ENCODE measurements at places on chromosomes 1 and 21.
A peak's percentile ranks its signal among the peaks of the same experiment; 100 is the strongest.

GRCh38 chr1:158819461-158820443, 11.4 kb upstream of the MNDA start:
- DNase-seq, result no peak

DNA sequence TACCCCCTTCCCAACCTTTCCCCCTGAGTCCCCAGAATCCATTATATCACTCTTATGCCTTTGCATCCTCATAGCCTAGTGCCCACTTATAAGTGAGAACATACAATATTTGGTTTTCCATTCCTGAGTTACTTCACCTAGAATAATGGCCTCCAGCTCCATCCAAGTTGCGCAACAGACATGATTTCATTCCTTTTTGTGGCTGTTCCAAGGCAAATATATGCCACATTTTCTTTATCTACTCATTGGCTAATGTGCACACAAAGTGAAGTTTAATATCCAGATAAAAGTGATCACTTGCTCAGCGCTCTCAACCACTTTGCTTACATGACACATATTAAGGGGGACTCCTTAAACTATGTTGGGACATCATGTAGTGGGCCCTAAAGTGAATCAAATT, 72.4 kb upstream of the TIAM1 start:
- no peak for DNase-seq

GRCh38 chr1:100265562-100265930, 470 bp upstream of the RTCA start:
- no peak for DNase-seq

GRCh38 chr1:105632342-105633196, 1423.9 kb upstream of the PRMT6 start:
- DNase-seq, result no peak

DNA sequence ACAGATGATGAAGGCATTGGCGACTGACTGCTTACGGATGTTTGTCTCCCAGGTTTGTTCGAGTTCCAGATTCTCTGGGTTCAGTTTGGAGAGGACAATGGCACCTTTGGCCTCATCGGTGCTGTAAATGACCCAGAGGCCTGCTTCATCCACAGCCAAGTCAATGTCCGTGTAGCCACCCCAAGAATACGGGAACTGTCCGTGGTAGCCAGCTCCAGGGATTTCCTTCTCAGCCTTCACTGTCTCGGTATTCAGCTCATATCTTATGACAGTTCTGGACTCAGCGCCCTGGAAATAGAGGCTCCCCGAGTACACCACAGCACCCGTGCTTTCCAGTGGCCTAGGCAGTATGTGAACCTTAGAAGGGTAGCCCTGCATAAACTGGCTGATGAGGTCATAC, 14.1 kb downstream of the MYOCOS start:
- no peak for DNase-seq

GRCh38 chr1:192485692-192486436, 89.7 kb upstream of the RGS1 start:
- DNase-seq, result no peak

DNA sequence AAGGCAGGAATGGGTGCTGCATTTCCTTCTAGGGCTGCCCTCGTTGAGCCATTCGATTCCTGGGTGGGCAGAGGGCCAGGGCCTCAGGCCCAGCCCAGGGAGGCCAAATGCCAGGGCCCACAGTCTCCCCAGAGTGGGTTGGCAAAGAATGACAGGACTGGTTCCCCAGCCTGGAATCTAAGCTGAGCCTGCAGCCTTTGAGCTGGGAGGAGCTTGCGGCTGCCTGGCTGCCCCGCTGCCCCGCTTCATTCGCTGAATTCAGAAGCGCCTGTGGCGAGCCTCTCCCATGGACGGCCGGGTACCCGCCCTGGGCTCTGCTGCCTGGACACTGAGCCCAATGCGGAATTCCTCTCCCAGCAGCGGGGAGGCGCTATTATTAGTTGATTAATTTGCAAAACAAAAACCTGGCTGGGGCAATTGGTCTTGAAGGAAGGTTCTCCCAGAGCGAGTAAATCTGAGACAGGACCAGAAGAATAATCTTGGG, 32.3 kb upstream of the TARDBP start:
- no peak for DNase-seq

GRCh38 chr1:81484284-81484683, 316.4 kb upstream of the ADGRL2 start:
- no peak for DNase-seq

DNA sequence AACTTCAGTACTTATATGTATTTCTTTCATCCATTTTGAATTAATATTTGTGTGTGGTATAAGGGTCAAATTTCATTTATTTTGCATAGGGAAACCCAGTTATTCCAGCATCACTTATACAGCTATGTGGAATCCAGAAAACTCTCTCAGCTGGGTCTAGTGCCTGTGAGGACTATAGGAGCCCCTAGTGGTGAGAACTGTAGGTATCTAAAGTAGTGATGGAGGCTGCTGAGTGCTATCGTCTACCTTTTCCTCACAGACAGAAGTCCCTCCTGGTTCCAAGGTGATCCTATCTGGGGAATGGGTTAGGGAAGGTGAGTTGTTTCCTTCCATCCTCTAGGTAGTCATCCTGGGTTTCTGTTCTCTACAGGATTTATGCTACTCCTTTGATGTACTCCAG, 352.0 kb upstream of the C1orf87 start:
- DNase-seq, result no peak

DNA sequence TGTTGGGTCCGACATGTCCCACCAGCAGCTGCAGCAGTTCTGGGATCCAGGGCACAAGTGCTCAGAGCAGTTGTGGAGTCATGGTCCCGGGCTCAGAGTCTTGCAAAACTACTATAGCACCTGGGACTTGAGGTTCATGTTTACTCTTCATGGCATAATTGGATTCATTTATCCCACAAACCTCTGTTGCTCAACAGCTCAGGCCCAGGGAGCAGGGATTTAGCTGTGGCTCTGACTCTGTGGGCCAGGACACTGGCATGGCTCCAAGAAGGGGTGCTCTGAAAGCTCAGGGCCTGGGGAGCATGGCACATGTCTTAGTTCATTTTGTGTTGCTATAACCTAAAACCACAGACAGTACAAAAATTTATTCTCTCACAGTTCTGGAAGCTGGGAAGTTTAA, 626.7 kb upstream of the ADGRL2 start:
- DNase-seq, result no peak

DNA sequence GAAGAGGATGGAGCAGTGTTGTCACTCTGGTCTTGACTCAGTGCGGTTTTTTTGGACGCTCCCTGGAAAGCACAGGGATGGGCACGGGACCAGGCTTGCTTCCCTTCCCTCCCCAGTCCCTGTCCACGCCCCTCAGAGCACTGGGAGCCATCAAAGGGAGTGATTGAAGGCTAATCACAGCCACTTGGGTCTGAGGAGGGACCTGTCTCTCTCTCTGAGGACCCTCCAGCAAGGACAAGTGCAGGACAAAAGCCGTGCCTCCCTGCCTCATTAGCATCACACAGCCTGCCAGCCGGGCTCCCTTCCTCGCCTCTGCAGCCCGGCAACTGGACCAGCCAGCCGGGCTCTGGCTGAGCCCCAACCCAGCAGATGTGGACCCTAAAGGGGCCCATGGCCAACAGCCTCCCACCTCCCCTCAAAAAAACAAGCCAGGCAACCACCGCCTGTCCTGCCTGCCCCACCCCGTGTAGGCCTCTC, 18.6 kb upstream of the PDZK1IP1 start:
- no peak for DNase-seq

DNA sequence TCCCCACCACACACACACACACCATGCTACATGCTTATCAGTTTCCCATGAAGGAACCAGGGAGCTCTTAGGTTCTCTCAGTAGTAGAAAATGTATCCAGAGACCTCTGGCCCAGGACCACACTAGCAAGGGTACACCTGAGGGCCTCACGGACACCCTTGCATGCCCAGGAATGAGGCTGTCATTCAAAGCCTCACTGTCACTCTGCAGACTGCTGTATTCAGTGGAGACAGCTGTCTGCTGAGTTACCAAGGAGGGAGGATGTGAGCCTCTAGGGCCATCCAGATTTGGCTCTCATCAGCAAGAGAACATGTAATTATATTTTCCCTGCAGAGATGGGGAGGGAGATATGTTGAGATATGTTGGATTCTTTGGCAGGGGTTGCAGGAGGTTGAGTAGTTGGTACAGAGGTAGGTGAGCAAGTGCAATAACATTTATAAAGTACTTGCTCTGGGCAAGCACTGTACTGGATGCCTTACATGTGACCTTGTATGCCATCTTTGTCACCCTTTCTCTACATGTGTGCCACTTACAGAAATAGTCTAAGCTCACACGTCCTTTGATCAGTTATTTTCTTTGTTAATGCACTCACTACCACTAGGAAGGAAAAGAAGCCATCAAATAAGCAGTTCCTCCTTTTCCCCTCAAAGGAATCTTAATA, 250.6 kb downstream of the ZP4 start:
- no peak for DNase-seq

GRCh38 chr1:222009105-222009730, 267.3 kb upstream of the DUSP10 start:
- DNase-seq, result no peak

- no peak for DNase-seq
Measured at GRCh38 chr1:91697861-91698260, 188.1 kb downstream of the TGFBR3 start.

DNA sequence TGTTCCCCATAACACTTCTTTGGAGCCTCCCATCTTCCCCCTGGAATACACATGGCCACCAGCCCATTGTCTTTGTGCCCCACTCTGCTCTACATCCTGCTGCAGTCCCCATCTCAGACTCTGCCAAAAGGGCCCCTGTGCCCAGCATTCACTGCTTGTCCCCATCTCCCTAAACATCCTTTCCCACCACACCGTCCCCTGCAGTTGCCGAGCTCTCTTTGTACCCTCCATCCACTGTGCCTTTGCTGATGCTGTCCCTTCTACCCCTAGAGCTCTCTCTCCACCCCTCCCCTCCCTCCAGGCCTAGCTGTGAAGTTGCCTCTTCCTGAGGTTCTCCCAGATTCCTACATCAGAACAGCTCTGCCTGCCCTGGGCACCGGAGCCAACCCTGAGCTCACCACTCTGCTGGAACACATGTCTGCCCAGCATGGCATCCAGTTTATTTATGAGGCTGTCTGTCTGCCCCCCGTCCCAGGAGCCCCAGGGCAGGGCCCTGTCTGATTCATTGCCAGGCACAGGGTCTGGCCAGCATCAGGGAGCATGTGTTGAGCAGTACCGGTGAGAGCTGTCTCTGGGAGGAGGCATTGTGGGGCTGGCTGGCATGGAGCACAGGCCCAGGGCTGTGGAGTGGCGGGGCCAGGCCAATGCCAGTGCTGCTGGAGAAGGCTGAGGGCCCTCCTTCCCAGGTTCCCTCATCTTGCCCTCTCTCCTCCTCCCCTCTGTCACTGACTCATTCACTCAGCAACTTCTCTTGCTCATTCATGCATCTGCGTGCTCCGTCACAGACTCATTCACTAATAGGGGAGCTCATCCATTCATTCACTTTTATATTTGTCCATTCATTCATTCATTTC, 28.8 kb downstream of the EDN2 start:
- DNase-seq, result no peak

DNA sequence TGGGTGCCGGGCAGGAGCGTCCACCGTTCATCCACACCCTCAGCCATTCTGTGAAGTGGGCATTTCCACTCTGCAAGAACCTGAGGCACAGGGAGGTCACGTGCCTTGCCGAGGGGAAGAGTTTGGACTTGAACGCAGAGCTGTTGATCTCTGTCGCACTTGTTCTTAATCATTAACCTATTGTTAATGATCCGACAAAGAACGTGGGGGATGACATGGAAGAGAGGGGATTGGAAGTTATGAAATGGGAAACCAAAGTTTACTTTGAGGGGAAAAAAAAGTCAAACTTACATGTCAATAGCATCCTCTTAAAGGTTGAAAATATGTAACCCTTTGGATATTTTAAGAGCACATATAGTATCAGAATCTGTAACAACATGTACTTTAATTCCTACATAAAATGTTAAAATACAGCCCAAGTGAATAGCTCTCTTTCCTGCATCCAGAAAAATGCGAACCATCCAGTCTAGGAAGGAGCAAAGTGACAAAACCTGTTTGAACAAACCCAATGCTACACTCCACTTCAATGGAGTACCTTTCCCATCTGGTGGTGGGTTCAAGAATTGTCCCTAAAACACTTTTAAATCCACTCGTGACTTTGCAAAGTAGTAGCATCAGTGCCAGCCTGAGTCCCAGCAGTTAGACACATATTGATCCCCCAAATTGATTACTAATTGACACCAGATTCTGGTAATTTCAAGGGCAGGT, 75.5 kb downstream of the SETD4 start:
- no peak for DNase-seq

GRCh38 chr1:153348511-153349362, at the start of gene PGLYRP4:
PGLYRP4 (minus strand) TSS chr1:153348841; CDS start chr1:153347932, 909 bp downstream.
- DNase-seq, result no peak

GRCh38 chr1:46221749-46222148, 18.6 kb downstream of the LURAP1 start:
- DNase-seq, result no peak

DNA sequence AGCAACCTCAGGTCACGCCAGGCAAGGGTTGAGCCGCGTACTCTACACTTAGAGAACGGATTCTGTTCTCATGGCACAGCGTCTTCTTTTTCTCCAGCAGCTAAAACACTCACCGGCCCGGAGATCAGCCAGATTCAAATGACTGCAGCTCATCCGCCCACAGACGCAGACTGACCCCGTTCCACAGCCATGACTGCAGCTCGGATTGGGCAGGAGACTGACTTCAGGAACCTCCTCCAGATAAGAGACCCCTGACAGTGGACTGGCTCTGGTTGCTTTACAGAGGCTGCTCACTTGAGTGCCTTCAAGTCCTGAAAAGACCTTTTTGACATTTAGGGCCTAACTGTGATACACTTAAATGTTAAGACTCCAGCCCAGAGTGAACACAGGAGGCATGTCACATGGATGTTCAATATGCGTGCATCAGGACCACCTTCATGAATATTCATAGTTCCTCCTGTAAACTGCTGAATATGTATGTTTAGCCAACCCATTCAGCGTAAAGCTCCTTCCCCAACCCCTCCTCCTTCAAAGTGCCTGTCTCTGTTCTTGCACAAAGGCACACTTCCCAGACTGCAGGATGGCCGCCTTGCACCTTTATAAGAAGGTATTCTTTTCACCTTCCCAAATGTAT, 42.6 kb downstream of the BACE2 start:
- no peak for DNase-seq

- no peak for DNase-seq
Measured at GRCh38 chr1:80629304-80629837, 1171.4 kb upstream of the ADGRL2 start.

DNA sequence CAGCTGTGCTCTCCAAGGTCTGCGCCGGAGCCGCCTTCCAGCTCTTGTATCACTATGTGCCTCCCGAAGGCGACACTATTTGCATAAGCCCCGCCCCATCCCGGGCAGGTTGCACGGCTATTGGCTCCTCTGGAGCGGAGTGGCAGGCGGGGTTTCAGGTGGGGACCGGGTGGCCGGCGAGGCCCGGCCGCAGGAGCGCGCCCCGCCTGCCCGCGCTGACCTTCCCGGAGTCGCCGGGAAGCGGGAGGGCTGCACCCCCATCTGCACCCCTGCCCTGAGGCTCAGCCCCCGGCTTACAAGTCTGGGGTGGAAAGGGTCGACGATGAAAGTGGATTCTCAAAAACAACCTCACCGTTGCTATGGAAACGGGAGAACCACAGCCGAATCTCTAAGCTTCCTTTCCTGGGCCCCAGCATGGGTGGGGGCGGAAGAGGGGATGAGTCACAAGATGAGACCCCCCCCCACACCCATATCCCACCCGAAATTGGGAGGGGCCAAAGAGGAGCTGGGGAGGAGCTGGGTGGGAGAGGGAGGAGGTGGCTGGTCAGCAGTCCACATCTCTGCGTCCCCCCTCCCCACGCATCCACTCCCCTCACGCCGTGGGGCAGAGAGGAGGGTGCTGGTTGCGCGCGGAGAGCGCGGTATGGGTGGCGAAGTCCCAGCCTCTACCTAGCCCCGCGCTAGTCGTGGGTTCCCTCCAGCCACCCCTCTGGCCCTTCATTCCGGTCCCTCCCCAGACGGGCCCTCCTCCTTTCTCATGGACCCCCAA, at the start of gene HPCAL4:
TSS of gene HPCAL4 (minus strand) at position 51 of the 769 bp plus-strand sequence. CDS start 6,830 bp downstream, outside the sequence.
- peak; percentile 82 for DNase-seq

Measured in activated T-helper 1 cell treated with Interleukin-2 at 50 U/mL for 16 hours (primary cell).